NCI-H526 (cell line): ENCODE measurements at places on chromosomes 6 and 20.

- no peak for DNase-seq
Observed at GRCh38 chr6:8462694-8463093, 27.3 kb upstream of the SLC35B3 start.

- no peak for DNase-seq
Observed at GRCh38 chr6:157258878-157259277, 64.4 kb downstream of the TMEM242 start.

GRCh38 chr6:68958327-68958726 is 323.2 kb downstream of the ADGRB3 start:
- DNase-seq: peak; percentile 2

DNA sequence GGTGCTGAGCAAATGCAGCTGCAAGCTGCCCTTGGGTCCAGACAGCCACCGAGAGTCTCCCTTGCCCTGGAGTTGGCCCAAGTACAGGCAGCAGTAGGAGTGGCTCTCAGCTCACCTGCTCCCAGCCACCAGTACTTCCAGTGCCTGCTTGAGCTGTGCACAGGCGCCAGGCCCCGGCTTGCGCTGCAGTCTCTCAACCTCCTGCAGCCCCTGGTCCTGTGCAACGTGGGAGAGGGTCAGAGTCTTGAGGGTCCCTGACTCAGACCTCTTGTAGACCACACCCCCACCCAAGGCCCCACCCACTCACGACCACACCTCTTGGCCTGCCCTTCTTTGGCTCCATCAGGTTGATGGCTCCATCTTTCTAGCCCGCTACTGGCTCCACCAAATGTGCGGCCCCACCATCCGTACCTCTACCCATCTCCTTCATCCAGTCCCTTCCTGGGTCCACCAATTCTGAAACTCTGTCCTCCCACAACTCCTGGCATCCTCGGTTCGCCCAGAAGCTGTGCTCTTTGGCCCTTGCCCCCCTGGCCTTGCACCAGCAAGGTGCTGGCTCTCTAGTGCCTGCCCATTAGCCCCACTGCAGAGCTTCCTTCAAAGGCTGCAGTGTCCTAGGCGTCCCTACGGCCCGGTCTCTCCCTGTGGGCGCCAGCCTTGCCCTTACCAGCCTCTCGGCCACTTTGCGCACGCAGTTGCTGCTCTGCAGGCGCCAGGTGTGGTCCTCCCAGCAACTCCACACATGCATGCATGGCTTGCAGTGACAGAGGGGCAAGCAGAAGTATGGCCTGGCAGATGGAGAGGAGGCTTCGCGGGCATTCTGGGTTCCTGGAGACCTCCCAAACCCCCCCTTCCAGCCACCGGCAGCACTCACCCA is 16.5 kb upstream of the SPAG4 start:
- DNase-seq: no peak

- DNase-seq: no peak
Observed at GRCh38 chr6:54574671-54575070, 266.4 kb downstream of the TINAG start.

- no peak for DNase-seq
Observed at GRCh38 chr6:5936631-5937030, 70.1 kb downstream of the NRN1 start.

DNA sequence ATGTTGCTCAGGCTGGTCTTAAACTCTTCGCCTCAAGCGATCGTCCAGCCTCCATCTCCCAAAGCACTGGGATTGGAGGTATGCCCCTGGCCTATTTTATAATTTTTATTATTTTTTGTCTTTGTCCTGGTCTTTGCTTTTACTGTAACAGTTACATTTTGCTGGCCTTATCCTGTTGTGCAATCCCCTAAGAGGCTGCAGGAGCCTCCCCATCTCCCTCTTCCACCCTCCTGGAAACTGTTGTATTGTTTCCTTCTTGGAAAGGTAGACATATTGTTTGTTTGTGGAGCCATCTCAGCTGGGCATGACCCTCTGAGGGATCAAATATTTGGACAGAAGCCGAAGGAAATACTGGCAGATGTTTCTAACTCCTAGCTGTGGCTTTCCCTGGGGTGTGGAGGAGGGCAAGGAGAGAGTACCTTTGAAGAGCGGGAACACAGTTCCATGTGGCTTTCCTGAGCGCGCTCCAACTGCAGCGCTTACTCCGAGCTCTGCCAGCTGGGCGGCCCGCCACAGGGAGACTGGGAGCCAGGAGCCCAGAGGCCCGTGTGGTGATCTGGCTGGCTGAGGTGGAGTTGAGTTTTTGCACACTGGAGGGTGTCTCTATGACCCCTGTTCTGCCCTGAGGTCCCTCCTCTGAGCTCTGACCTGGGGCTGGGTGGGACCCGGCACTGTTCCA is 4.9 kb downstream of the MAPK13 start:
- DNase-seq: no peak

GRCh38 chr6:133100865-133101264 is 140.3 kb upstream of the EYA4 start:
- no peak for DNase-seq

- DNase-seq: no peak
Observed at GRCh38 chr6:56378966-56379585, 131.7 kb upstream of the COL21A1 start.

DNA sequence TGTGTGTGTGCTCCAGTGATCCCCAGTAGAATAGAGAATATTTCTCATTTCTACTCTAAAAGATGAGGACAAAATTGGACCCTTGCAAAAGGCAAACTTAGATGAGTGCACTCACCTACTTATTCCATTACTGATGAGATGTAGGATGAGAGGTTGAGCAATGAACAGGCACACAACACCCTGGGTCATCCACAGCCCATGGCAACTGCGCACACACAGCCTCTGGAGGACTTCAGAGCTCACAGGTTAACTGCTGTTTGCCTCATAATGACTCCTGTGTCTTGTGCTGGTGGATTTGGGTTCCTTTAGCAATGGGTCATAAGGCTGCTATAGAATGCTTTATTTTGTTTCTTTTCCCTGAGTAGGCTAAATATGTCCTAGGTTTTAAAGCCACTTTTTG is 103.6 kb upstream of the TNFAIP3 start:
- DNase-seq: no peak

GRCh38 chr20:2535711-2536559 is 438 bp upstream of the TMC2 start:
- no peak for DNase-seq

DNA sequence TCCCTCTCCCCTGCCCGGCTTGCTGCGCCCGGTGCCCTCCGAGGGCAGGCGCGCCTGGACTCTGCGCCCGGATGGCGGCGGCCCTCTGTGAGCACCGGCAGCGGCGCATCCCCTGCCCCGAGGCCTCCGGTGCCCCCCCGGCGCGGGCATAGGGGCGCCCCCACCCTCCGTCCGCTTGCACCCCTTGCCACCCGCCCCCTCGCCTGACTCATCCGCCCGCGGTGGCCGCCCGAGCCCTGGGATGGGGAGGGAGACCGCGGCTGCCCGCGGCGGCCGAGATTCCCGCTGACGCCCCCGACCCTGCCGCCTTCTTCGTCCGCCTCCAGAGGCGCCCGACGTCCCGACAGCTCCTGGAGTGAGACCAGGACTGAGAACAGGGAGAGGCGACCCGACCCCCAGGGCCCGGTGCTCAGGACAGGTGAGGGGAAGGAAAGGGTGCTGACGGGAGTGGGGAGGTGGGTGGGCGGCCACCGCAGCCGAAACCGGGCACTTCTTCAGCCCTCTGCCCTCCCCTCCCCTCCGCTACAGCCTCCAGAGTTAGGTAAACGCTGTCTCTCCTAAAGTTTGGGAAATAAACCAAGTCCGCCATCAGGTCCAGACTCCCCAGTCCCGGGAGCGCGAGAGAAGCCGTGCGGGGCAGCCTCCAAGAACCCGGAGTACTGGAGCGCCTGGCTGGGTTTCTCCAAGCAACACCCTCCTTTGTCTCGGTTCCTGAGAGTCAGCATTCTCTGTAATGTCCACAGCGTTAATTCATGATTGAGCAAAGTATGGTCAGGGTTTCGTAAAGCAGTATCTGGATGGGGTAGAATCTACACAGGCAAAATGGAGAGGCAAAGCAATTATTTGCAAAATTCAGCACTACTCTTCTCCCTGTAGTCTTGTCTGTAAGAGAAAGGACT is 539 bp downstream of the TMEM200A start:
- DNase-seq: no peak

GRCh38 chr6:46933751-46934150 is 12.0 kb upstream of the ADGRF5 start:
- no peak for DNase-seq

- DNase-seq: no peak
Observed at GRCh38 chr6:125853756-125854155, 63.0 kb downstream of the NCOA7 start.

DNA sequence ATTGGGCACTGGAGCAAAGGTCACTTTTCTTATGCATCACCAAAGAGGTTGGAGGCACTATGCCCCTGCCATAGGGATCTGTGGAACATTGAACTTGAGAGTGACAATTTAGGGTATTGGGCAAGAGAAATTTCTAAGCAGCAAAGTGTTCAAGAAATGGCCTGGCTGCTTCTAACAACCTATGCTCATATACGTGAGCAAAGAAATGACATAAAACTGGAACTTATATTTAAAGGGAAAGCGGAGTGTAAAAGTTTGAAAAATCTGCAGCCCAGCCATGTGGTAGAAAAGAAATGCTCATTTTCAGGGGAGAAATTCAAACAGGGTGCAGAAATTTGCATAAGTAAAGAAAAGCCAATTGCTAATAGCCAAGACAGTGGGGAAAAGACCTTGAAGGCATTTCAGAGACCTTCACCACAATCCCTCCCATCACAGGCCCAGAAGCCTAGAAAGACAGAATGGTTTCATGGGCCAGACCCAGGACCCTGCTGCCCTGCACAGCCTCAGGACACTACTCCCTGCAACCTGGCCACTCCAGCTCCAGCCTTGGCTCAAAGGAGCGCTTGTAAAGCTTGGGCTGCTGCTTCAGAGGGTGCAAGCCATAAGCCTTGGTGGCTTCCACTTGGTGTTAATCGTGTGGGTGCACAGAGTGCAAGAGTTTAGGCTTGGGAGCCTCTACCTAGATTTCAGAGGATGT is 24.4 kb downstream of the NCR2 start:
- DNase-seq: no peak

DNA sequence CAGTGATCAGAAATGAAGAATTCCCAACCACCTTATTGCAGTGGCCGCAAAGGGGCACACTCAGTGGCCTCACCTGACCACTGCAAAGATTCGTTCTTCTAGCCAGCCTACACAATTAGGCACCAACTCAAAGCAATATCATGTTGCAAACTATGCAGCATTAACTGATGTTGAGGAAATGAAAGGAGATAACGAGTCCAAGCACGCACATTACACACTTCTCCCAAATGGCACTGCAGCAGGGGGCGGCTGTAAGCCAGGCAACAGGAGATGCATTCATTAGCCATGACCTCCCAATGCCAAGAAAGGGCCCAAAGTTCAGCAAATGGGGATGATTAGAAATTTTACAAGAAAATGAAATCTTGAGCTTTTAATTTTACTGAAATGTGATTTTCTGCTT is 39.3 kb downstream of the ATXN1 start:
- DNase-seq: peak; percentile 23

- DNase-seq: no peak
Observed at GRCh38 chr6:165448210-165448609, 138.8 kb upstream of the C6orf118 start.

DNA sequence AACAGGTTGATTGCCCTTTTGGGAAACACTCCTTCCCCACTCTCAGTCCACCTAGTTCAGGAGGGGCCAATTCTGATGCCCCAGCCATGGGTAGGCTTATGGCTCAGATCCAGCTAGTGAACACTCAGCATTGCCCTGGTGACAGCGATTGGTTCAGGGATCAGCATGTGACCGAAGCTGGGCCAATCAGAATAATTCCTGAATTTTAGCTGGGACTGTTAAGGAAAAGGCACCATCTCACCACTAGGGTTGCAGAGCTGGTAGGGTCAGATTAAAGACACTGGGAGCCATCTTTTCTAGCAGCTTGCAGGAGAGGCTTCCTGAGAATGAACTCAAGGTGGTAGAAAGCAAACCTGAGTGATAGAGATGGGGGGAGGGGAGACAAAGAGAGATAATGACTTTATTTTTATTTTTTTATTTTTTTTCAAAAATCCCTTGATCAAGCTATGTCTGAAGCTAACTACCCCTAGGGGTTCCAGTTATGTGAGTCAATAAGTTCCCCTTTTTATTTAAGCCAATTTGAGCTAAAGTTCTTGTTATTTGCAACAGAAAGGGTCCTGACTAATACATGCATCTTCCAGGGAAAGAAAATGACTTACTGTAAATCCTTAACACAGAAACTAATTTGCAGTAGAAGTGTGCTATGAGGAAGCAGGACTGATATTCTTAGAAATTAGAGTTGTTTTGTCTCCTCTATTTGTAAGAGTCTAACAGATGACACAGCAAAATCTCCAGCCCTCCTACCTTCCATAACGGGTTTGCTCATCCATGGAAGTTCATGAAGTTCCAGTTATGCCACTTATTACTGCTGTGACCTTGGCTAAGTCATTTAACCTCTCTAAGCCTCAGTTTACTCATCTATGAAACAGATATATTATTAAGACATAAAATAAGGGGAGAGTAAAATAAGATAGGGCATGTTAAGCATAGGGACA is 44.7 kb downstream of the EYA2 start:
- DNase-seq: no peak

GRCh38 chr6:135046912-135047311 is 7.7 kb downstream of the HBS1L start:
- DNase-seq: no peak

DNA sequence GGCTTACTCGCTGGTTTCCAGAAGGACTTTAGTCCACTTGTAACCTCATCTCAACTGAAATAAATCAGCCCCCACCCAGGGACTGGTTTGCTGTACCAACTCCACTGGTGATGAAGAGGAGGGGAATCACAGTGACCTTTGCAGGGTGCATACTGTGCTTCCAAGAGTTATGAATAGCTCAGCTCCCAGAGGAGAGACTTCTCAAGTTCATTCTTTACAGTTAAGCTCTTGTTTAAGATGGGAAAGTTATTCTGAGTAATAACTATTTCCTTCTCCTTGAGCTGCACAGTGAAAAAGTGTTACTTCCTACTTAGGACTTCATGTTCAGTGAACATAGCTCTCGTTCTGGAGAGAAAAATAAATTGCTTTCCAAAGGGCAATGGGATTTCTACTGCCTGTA is 166.5 kb upstream of the ECI2 start:
- no peak for DNase-seq

DNA sequence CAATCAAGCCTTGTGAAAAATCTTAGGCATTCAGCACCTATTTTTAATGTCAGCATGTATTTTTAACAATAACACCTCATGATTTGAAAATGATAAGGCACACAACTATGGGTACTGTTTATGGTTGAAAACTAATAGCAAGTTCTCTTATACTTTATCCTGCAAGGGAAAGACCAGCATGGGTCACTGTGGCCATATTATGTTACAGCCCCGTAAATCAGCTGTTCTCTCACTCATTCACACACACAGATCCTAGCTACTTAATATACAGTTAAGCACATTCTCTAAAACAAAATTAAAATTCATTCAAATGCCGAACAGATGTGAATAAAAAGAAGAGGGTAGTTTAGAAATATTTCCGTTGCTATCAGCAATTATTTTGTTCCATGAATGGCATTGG is 224.4 kb downstream of the OGFRL1 start:
- no peak for DNase-seq
